ENCODE measurements at places on chromosomes 12 and 14. TPM values are rescaled to one million over a fixed set of nuclear protein-coding genes. Genes with fewer than 3 reads are reported as not detected.
A peak's percentile ranks its signal among the peaks of the same experiment; 100 is the strongest.

The SIX6 gene
- total RNA-seq, result not detected

The TAS2R20 gene
- 2.3 TPM for total RNA-seq

The IKZF4 gene
- 1.9 TPM for total RNA-seq

The INSM2 gene
- not detected for total RNA-seq

The MAP3K9 gene
- 15.4 TPM for total RNA-seq

- H3K4me3 ChIP-seq, result no peak overlapping the region
- no peak overlapping the region for H3K27ac ChIP-seq
- H3K27me3 ChIP-seq, result no peaks in the 10 kb centered on the region
- DNase-seq, result no peak
- no peaks in the 10 kb centered on the region for H3K4me1 ChIP-seq
Measured at GRCh38 chr12:110861729-110862128, 14.9 kb downstream of the CCDC63 start.

DNA sequence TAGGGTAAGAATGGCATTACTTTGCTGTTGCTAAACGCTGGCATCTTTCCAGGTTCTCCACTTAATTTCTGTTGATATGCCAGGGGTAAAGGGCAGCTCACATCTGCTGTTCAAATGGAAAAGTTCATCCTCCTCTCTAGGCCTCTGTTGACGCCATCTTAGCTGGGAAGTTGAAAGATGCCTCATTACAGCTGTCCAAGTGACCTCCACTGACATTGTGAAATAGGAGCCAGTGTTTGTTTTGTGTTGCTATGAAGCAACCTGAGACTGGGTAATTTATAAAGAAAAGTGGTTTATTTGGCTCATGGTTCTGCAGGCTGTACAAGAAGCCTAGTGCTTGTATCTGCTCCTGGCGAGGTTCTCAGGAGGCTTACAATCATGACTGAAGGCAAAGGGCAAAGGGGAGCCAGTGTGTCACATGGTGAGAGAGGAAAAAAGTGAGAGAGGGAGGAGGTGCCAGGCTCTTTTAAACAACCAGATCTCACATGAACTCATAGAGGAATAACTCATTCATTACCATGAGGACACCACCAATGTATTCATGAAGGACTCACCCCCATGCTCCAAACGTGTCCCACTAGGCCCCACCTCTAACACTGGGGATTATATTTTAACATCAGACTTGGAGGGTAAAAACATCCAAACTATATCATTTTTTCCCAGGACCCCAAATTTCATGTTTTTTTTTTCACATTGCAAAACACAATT lies 3.2 kb upstream of the ADAM21 start:
- H3K36me3 ChIP-seq, result no peaks in the 10 kb centered on the region
- no peak overlapping the region for H3K4me3 ChIP-seq
- no peak overlapping the region for H3K27ac ChIP-seq
- DNase-seq, result no peak
- no peaks in the 10 kb centered on the region for H3K27me3 ChIP-seq

GRCh38 chr12:56013482-56013881 lies 7.4 kb upstream of the IKZF4 start:
- peak overlapping the region; percentile 38 for H3K27ac ChIP-seq
- no peaks in the 10 kb centered on the region for H3K36me3 ChIP-seq
- no peak for DNase-seq
- H3K4me1 ChIP-seq, result peaks cover 29% of the 10 kb centered on the region
- no peak overlapping the region for H3K4me3 ChIP-seq

GRCh38 chr12:26651566-26652188 lies 181.3 kb downstream of the ITPR2 start:
- no peak overlapping the region for H3K27ac ChIP-seq
- DNase-seq, result no peak
- H3K4me3 ChIP-seq, result no peak overlapping the region
- H3K4me1 ChIP-seq, result no peaks in the 10 kb centered on the region
- no peaks in the 10 kb centered on the region for H3K27me3 ChIP-seq

DNA sequence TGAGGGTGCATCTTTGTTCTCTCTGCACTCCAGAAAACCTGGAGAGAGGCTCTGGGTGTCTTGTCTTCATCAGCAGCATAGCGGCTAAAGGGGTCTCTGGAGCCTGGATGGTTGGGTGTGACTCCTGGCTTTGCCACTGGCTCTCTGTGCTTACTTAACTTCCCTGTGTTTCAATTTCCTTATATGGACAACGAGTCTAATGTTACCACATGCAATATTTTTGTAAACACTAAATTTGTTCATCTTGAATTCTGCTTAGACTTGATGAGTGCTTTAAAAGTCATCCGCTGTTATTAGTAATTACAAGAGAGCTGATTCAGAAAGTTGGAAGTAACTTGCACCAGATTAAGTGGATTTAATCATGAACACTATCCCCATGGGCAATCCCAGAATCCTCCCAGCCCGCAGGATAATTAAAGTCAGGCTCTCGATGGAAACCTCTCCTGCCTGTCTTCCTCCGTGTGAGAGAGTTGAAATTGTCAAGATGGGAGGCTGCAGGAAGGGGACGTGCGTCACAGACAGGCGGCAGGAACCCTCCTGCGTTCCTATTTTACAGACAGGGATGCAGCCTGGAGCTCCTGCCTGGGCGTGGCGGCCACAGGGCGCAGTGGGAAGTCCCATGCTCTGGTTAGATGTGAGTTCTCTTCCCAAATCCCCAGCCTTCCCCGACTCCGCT lies 201.2 kb downstream of the TTC8 start:
- no peaks in the 10 kb centered on the region for H3K4me1 ChIP-seq
- no peak for DNase-seq
- H3K36me3 ChIP-seq, result no peaks in the 10 kb centered on the region
- H3K4me3 ChIP-seq, result no peak overlapping the region
- no peaks in the 10 kb centered on the region for H3K27me3 ChIP-seq
- no peak overlapping the region for H3K27ac ChIP-seq

GRCh38 chr12:123269395-123269892 lies 2.2 kb downstream of the CDK2AP1 start:
- peaks cover 14% of the 10 kb centered on the region for H3K4me1 ChIP-seq
- H3K27ac ChIP-seq, result peak overlapping the region; percentile 94
- H3K36me3 ChIP-seq, result peaks cover 35% of the 10 kb centered on the region
- no peak for DNase-seq
- H3K4me3 ChIP-seq, result peak overlapping the region; percentile 82

DNA sequence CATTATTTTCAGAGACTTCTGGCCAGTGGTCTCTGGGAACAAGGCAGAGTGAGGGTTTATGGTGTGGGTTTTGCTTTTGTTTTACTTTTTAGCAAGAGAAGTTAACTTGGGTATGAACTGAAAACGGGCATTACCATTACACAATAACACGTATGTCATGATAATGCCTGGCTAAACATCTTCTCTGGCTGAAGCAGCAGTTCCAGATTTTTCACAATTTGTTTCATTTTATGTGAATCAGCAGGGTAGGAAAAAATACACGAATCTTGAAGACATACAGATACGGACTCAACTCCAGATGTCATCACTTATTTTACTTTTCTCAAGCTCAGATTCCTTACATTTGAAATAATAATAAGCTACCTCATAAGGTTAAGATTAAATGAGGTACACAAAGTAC lies 2.5 kb upstream of the PCNX4 start:
- no peaks in the 10 kb centered on the region for H3K36me3 ChIP-seq
- no peak for DNase-seq
- no peaks in the 10 kb centered on the region for H3K4me1 ChIP-seq
- H3K4me3 ChIP-seq, result no peak overlapping the region

GRCh38 chr14:105767315-105767714 lies 240.9 kb downstream of the TMEM121 start:
- H3K27ac ChIP-seq, result no peak overlapping the region
- H3K36me3 ChIP-seq, result no peaks in the 10 kb centered on the region
- H3K27me3 ChIP-seq, result no peaks in the 10 kb centered on the region
- H3K4me1 ChIP-seq, result no peaks in the 10 kb centered on the region
- no peak overlapping the region for H3K4me3 ChIP-seq

GRCh38 chr14:90017371-90017770 lies 44.4 kb upstream of the KCNK13 start:
- DNase-seq, result no peak
- no peak overlapping the region for H3K4me3 ChIP-seq
- no peaks in the 10 kb centered on the region for H3K27me3 ChIP-seq
- H3K4me1 ChIP-seq, result no peaks in the 10 kb centered on the region
- no peak overlapping the region for H3K27ac ChIP-seq

DNA sequence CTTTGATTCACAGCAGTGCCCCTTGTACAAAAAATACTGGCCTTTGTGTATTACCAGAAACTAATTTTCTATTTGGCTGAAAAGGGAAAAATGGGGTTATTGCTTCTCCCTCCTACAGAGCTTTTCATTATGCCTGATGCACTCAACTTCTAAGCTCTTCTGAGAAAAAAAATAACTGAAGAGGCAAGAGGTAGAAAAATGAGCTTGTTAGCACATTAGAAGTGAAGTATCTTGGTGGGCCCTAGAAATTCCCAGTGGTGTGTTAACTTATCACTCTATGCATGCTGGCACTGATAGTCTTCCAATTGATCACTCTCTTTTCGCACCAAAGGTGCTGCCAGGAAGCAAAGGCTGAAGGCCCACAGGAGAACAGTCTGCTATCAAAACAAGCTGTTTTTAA lies 17.1 kb downstream of the INSM2 start:
- no peaks in the 10 kb centered on the region for H3K4me1 ChIP-seq
- H3K27me3 ChIP-seq, result no peaks in the 10 kb centered on the region
- DNase-seq, result no peak

GRCh38 chr12:75509621-75510020 lies 1.8 kb downstream of the KRR1 start:
- no peak overlapping the region for H3K27ac ChIP-seq
- peaks cover 37% of the 10 kb centered on the region for H3K36me3 ChIP-seq
- peaks cover 11% of the 10 kb centered on the region for H3K4me1 ChIP-seq
- no peak overlapping the region for H3K4me3 ChIP-seq

DNA sequence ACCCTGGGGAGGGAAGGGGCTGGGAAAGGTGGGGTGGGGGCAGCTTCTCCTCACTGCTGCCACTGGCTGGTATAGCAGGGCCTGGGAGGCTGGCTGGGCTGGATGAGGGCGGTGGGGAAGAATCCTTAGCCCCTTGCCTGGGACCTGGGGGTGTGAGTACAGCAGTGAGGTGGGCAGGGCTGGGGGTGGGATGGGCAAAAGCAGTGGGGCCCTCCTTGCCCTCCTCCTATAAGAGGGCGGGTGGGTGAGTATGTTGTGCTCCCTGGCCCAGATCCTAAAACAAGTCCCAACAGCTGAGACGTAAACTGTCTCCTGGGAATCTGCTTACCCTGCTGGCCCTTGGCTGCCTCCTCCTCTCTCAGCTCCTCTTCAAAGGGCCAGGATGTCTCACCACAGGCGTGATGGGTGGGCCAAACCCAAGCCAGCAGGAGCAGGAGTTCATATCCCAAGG lies 2.2 kb downstream of the NCKAP5L start:
- DNase-seq, result no peak
- peak overlapping the region; percentile 5 for H3K4me3 ChIP-seq
- peak overlapping the region; percentile 43 for H3K27ac ChIP-seq
- no peaks in the 10 kb centered on the region for H3K27me3 ChIP-seq
- peaks cover 53% of the 10 kb centered on the region for H3K4me1 ChIP-seq

DNA sequence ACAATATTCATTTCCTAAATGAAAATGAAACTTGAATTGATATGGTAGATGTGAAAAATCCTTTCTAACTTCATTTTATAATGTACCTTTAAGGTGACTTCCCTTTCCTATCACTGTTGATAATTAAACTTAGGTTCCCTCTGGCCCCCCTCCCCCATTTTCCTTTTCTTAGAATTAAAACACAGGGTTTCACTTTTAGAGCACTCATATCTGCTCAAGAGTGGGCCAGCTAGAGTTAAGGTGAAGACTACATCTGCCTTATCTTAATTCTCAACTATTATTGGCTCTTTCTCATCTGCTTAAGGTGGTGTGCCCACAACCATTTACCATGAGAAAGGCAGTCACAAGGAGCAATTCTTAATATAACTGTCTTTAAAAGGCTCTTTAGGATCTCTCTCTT lies 49.7 kb downstream of the LIN52 start:
- H3K27ac ChIP-seq, result no peak overlapping the region
- H3K4me1 ChIP-seq, result no peaks in the 10 kb centered on the region
- no peaks in the 10 kb centered on the region for H3K27me3 ChIP-seq
- no peaks in the 10 kb centered on the region for H3K36me3 ChIP-seq

DNA sequence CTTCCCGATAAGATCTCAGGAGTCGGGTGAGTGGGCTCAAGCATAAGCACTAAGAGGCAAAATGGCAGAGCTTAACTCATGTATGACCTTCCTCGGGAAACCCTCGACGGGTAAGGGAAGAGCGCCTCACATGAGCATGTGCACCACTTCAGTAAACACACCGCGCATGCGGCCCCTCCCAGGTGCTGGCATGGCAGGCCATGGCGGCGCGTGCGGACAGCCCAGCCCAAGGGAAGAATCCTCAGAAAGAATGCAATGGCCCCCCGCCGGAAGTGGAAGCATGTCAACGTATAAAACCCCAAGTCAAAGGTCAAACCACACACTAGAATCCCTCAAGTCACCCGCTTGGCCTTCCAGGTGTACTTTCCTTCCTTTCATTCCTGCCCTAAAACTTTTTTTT lies 6.6 kb upstream of the TNFAIP2 start:
- H3K4me3 ChIP-seq, result no peak overlapping the region
- no peak overlapping the region for H3K27ac ChIP-seq
- no peaks in the 10 kb centered on the region for H3K27me3 ChIP-seq
- peaks cover 81% of the 10 kb centered on the region for H3K4me1 ChIP-seq
- no peaks in the 10 kb centered on the region for H3K36me3 ChIP-seq
- DNase-seq, result no peak

Measured in esophagus squamous epithelium (tissue), 5 donors.